ENCODE measurements at places on chromosomes 4 and X.

DNA sequence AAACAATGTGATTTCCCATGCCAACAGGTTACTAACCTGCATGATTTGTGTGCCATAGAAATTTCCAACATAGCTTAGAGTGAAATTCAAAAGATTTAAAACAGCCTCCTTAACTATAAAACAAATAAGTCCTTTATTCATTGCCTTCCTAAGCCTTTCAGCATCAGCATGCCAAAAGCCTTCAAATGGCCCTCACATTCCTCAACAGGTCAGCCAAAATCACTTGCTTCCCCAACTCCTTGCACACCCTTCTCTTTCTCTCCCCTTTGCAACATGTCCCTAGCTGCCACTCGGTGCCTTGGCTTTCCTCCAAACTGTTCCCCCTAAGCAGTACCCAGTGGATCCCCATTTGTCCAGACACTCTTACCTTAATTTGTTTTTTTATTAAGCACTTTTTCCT, 74.9 kb upstream of the PCDH19 start:
- no peak for DNase-seq

DNA sequence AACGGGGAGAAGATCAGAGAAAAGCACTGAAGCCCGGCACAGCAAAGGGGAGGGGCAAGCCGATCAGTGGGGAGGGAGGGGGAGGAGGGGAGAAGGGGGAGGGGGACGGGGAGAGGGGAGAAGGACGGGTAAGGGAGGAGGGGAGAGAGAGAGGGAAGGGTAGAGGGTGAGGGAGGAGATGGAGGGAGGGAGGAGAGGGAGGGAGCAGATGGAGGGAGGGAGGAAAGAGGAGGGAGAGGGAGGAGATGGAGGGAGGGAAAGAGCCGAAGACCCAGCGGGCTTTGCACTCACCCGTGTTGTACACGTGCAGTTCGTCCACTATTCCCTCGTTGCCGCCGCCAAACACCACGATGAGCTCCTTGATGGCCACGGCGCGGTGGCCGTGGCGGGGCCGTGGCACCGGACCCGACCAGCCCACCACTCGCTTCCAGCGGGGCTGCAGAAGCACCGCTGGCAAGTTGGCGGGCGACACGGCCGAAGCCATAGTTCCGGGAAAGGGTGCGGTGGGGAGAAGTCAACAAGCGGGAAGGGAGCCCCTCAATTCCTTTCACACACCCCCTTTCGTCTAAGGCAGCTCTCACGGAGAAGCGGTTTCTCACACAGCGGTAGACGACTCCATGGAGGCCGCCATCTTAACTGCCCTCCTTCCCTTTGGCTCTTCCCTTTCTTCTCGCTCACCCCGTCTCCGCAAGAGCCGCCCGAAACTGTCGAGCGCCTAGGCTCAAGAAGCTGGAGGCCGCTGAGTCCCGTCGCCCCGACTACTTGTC, 1.1 kb downstream of the HCFC1 start:
- DNase-seq: peak; percentile 67

DNA sequence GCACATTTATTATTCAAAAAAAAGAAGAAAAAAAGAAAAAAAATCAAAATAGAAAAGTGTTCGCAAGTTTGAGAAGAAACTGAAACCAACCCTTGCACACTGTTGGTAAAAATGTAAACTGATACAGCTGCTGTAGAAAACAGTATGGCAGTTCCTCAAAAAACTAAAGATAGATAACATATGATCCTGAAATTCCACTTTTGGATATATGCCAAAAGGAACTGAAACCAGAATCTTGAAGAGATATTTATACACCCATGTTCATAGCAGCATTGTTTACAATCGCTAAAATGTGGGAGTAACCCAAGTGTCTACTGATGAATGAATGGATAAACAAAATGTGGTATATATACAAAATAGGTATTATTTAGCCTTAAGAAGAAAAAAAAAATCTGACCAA, 155.4 kb downstream of the TBCK start:
- peak; percentile 28 for DNase-seq

- DNase-seq: no peak
Observed at GRCh38 chrX:28010875-28011274, 29.6 kb upstream of the DCAF8L1 start.

GRCh38 chrX:1292575-1293290, 24.1 kb downstream of the CSF2RA start:
- no peak for DNase-seq

GRCh38 chrX:108494406-108495090, 54.9 kb downstream of the COL4A5 start:
- no peak for DNase-seq

DNA sequence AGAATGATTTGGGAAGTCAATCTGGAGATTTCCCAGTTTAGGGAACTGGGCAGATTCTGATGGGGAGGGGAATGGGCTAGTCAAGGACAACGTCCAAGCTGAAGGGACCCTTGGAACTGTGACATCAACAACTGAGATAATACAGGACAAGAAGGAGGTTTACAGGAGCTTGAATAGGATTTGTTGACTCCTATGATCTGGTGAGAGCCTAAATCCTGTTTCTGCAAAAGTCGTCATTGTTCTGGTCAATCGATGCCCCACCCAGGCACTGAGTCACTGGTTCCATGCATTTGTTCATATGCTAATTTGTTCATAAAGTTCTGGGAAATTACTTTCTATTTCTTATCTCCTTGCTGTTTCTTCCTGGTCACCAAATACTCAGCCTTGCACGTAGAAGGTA, 15.3 kb upstream of the PDGFRA start:
- no peak for DNase-seq

DNA sequence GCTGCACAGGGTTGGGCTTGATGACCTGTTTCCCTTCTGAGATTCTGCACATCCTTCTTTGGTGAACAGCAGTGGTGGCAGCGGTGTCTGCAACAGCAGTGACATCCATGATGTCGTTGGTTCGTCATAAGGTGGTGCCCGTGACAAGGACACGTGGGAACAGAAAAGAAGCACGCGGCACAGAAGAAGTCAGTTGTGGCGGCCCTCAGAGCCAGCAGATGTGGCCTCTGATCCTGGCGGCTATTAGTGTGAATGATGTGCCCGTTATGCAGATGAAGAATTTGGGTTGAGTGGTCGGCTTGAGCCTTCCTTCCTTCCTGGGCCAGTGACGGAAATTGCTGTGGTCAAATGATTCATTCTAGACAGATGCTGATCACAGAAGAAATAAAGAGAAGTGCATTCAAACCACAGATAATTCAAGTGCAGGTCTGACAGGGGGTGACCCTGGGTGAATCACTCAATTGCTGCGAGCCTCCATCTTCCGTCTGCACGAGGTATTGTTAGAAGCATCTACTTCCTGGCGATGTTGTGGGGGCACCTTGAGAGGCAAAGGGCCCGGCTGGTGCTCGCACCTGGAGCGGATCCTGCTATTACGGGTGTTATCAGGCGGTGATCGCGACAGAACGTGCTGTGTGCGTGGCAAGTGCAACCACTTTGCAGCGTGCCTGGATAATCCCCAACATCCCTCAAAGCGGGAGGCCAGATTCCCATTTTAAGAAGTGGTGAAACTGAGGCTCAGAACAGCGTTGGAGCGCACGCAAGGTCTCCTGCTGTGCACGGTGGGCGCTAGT, 215.2 kb upstream of the PSAPL1 start:
- no peak for DNase-seq

GRCh38 chr4:149980941-149981340, 97.3 kb upstream of the DCLK2 start:
- no peak for DNase-seq

DNA sequence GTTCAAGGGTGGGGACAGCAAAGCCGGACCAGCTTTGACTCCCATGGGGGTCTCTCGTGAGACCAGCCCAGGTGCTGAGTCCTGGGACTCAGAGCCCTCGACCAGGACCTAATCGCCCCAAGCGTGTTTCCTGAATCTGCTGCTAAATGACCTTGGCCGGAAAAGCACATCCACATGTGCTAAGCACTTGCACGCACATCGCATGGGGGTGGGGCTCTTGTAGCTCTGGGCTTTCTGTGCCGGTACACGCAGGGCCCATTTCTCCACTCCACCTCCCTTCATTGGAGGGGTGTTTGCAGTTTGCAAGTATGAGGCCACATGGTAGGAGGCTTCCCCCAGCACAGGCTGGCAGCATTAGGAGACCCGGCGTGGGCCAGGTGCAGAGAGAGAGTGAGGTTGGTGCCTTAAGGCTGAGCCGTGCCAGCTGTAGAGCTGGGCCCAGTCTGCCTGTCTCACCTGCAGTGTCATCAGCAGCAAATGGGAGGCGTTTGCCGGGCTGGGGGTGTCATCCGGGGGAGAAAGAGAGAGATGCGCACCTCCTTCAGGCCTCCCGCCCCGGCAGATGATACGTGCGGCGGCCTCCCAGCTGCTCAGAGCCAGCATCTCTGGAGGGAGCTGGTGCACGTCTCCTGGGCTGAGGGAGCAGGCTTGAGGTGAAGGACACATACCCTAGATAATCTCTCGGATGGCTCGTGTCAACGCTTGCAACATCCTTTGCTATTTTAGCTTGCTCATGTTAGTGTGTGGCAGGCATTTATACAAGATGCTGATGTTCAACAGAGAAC, 45.2 kb upstream of the CLCN4 start:
- DNase-seq: no peak

- no peak for DNase-seq
Observed at GRCh38 chrX:81890521-81890920, 688.6 kb downstream of the SH3BGRL start.

DNA sequence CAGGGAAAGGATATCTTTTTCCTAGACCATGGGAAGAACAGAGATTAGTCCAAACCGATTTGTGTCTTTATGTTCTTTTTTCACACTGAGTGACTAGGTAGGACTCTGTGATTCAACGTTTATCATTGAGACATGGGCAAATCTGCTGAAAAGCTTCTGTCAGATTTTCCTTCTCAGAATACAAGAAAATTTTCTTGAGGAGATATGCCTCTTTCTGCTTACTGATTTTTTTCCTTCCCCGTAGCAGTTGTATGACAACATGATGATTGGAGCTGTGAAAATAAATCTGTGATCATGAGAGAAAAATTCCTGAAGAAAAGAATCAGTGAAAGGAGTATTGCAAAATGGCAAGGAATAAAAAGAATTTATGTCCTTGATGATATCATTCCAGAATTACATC, 130.6 kb upstream of the FAT4 start:
- no peak for DNase-seq

- no peak for DNase-seq
Observed at GRCh38 chr4:78870056-78870455, 69.2 kb downstream of the PAQR3 start.

- no peak for DNase-seq
Observed at GRCh38 chrX:106707771-106708454, 18.6 kb upstream of the RNF128 start.
